Astrocyte (in vitro differentiated cells and primary cell): ENCODE measurements at places on chromosomes 1 and 21. TPM values are rescaled to one million over a fixed set of nuclear protein-coding genes. Genes with fewer than 3 reads are reported as not detected.

Gene DIO1
- not detected in 2 replicates for total RNA-seq

- H3K4me1 ChIP-seq, result peaks cover 26% of the 10 kb centered on the region
- H3K27ac ChIP-seq, result no peak overlapping the region
- H3K36me3 ChIP-seq, result no peaks in the 10 kb centered on the region
Measured at GRCh38 chr1:201947697-201948008, 1.3 kb upstream of the LMOD1 start.

Gene CLEC20A
- not detected in 2 replicates for total RNA-seq

Gene MTARC1
- total RNA-seq, result 4.5 and 8.5 TPM in 2 replicates

GRCh38 chr1:40899230-40899870 is 37.2 kb upstream of the CITED4 start:
- H3K4me1 ChIP-seq, result peaks cover 29% of the 10 kb centered on the region
- no peaks in the 10 kb centered on the region for H3K36me3 ChIP-seq
- no peak overlapping the region for H3K27ac ChIP-seq
- no peak overlapping the region for H3K4me3 ChIP-seq

DNA sequence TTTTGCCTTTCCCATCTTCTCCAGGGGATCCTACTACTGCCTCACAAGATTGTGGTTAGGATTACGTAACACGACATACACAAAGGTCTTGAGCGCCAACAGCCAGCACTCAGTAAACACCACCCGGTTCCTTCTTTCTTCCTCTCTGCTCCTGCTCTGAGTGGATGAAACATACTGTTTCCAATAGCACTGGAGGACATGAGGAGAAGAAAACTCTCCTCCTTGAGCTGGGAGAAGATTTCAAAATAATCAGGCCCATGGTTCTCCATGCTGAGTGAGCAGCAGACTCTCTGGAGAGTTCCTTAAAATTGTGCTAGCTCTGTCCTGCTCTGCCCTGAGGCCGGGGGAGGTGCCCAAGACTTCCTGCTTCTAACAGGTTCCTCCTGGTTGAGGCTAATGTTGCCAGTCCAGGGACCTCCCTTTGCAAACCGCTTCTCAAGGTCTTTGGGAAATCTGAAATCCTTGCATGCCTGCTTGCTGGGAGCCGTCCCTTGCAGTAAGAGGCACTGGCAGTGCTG is 29.4 kb upstream of the MX1 start:
- H3K27ac ChIP-seq, result no peak overlapping the region
- DNase-seq, result no peak
- H3K36me3 ChIP-seq, result no peaks in the 10 kb centered on the region

GRCh38 chr21:16145479-16145878 is 415.7 kb downstream of the USP25 start:
- H3K36me3 ChIP-seq, result no peaks in the 10 kb centered on the region
- H3K27ac ChIP-seq, result no peak overlapping the region
- H3K4me3 ChIP-seq, result no peak overlapping the region
- DNase-seq, result no peak
- no peaks in the 10 kb centered on the region for H3K27me3 ChIP-seq
- no peaks in the 10 kb centered on the region for H3K4me1 ChIP-seq

Gene SAMD13
- total RNA-seq, result 0.93 and 1.3 TPM in 2 replicates

Gene VAV3
- 1.9 and 2.6 TPM in 2 replicates for total RNA-seq

Gene NUDC
- 70.2 and 71.6 TPM in 2 replicates for total RNA-seq

Gene RGS2
- 10.5 and 13.8 TPM in 2 replicates for total RNA-seq

- H3K36me3 ChIP-seq, result no peaks in the 10 kb centered on the region
- peak; percentile 81 for DNase-seq
- no peaks in the 10 kb centered on the region for H3K4me1 ChIP-seq
- H3K4me3 ChIP-seq, result no peak overlapping the region
- H3K27ac ChIP-seq, result no peak overlapping the region
Measured at GRCh38 chr21:15775981-15776380, 46.2 kb downstream of the USP25 start.

DNA sequence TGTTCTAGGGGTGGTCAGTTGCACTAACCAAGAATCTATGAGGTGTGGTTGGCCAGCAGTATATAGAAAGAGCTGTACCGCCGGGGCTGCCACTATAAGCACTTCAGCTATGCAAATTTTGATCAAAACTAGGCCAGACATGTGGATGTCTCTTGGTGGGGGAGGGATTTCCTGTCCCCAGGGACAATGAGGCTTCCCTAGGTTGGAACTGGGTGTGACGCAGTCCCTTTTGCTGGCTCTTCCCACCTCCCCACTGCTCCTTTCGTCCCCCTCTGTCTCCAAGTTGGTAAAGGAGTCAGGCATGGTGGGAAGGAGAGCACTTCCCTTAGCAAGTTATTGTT is 13.6 kb downstream of the SDCCAG8 start:
- peak overlapping the region; percentile 91 for H3K27ac ChIP-seq
- no peak for DNase-seq
- no peaks in the 10 kb centered on the region for H3K27me3 ChIP-seq
- H3K4me1 ChIP-seq, result peaks cover 65% of the 10 kb centered on the region

Gene MARK1
- 4.7 and 10.8 TPM in 2 replicates for total RNA-seq

GRCh38 chr1:42173961-42174735 is 9.6 kb upstream of the GUCA2A start:
- no peak overlapping the region for H3K27ac ChIP-seq
- H3K27me3 ChIP-seq, result no peaks in the 10 kb centered on the region
- peaks cover 18% of the 10 kb centered on the region for H3K4me1 ChIP-seq
- peak; percentile 20 for DNase-seq
- no peaks in the 10 kb centered on the region for H3K36me3 ChIP-seq

DNA sequence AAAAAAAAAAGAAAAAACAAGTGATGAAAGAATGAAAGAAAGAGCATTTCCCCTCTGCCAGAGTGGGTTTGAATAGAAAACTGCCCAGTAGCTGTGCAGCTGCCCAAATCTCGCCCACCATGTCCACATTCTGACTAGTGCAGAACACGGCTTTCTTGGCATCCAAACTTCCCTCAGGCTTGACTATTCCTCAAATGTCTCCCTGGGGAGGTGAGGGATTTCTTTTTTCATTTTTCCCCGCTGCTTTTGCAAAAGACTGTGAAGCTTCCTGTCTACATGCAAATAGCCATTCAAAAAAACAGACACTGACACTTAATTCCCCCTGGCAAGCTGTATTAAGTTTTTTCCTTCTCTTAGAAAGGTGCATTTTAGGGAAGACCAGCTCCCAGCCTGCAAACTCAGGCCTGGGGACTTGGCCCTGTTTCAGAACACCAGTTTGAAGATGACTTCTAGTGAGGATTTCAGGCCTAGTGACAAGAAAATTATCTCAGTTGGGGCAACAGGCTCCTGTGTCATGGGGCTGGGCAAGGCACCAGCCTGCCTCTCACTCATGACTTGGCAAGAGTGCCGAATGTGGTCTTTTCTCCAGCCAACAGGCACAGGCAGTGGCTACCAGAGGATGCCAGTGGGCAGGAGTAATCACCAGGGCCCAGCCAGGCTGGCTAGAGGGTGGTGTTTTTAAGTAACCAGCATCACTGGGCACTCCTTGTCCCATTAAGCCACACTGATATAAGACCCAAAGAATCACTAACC is 178.1 kb upstream of the NFIA start:
- no peaks in the 10 kb centered on the region for H3K27me3 ChIP-seq
- H3K4me1 ChIP-seq, result no peaks in the 10 kb centered on the region
- no peaks in the 10 kb centered on the region for H3K36me3 ChIP-seq

- DNase-seq, result peak; percentile 54
- no peaks in the 10 kb centered on the region for H3K36me3 ChIP-seq
- H3K4me1 ChIP-seq, result peaks cover 8% of the 10 kb centered on the region
Measured at GRCh38 chr1:23544444-23545389, 13.7 kb upstream of the E2F2 start.

Gene OXCT2
- 0.24 and 0.36 TPM in 2 replicates for total RNA-seq

- H3K27me3 ChIP-seq, result no peaks in the 10 kb centered on the region
- H3K27ac ChIP-seq, result peak overlapping the region; percentile 54
- no peak for DNase-seq
- H3K4me3 ChIP-seq, result no peak overlapping the region
Measured at GRCh38 chr1:221118176-221118937, 239.1 kb downstream of the HLX start.

DNA sequence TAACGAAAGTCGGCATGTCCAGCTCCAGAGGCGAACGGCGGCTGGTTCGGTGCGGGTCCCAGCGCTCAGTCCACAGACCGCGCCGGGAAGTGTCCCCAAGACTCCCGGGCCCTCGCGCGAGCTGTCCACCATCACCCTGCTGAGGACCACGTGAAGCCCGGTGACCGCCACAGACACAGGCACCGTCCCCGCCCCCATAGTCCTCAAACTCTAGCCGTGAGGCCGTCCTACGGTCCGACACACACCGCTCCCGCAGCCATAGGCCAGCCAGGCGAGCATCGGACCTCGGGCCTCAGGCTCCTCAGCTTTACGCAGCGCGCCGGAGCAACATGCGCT is 535 bp downstream of the SETD4 start:
- H3K4me3 ChIP-seq, result peak overlapping the region; percentile 95
- H3K27ac ChIP-seq, result peak overlapping the region; percentile 79
- H3K4me1 ChIP-seq, result peaks cover 3% of the 10 kb centered on the region
- H3K27me3 ChIP-seq, result no peaks in the 10 kb centered on the region
- H3K36me3 ChIP-seq, result peaks cover 25% of the 10 kb centered on the region

- H3K4me1 ChIP-seq, result peaks cover 2% of the 10 kb centered on the region
- no peak overlapping the region for H3K4me3 ChIP-seq
- no peak for DNase-seq
Measured at GRCh38 chr1:25575191-25575590, 31.8 kb downstream of the LDLRAP1 start.

GRCh38 chr1:183149273-183149672 is 36.8 kb upstream of the LAMC2 start:
- peaks cover 9% of the 10 kb centered on the region for H3K36me3 ChIP-seq
- no peak overlapping the region for H3K27ac ChIP-seq
- H3K4me1 ChIP-seq, result peaks cover 6% of the 10 kb centered on the region
- H3K27me3 ChIP-seq, result no peaks in the 10 kb centered on the region

Gene AIRE
- total RNA-seq, result 0.07 TPM in 1 of 2 replicates, not detected in the other

- DNase-seq, result no peak
- H3K27ac ChIP-seq, result no peak overlapping the region
- peaks cover 4% of the 10 kb centered on the region for H3K36me3 ChIP-seq
- peaks cover 19% of the 10 kb centered on the region for H3K4me1 ChIP-seq
Measured at GRCh38 chr1:198160222-198160621, 3.4 kb downstream of the NEK7 start.
